ENCODE measurements at places on chromosomes 16 and 17.

- DNase-seq: no peak
Observed at GRCh38 chr17:27367121-27367981, 73.4 kb downstream of the WSB1 start.

- no peak for DNase-seq
Observed at GRCh38 chr17:4576729-4577322, 7.5 kb upstream of the SMTNL2 start.

- DNase-seq: no peak
Observed at GRCh38 chr17:74212209-74212912, 1.0 kb upstream of the TTYH2 start.

DNA sequence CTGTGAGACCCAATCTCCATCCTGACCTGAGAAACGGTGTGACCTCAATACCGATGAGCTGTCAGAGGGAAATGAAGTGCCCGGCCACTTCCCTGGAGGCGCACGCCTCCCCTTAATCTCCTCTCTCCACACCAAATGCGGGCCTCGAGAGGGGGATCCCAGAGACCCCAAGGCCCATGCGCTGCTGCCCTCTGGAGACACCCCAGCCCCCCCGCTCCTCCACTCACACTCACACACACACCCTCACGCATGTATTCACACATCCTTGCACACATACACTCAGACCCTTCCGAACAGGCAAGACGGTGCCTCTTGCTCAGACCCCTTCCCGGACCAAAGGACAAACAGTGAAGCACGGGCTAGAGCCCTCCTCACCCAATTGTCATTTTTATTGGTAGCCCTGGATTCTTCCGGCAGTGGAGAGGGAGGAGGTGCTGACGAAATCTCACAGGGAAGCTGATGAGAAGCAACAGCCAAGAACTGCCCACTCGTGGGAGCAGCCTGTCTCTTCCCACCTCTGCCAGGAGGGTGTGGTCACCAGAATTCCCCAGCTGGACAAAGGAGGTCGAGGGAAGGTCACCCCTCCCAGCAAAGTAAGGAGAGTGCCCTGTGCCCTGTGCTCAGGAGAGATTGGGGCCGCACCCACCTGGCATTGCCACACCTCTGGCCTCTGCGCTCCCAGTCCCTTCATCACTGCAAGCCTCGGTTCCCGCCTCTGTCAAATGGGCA lies 136.0 kb upstream of the TNRC6C start:
- no peak for DNase-seq

- DNase-seq: no peak
Observed at GRCh38 chr17:79473111-79473875, 137.6 kb downstream of the RBFOX3 start.

- no peak for DNase-seq
Observed at GRCh38 chr16:72921620-72922019, 126.3 kb downstream of the ZFHX3 start.

GRCh38 chr17:75755205-75755901 lies 9.6 kb downstream of the GALK1 start:
- DNase-seq: peak; percentile 86

DNA sequence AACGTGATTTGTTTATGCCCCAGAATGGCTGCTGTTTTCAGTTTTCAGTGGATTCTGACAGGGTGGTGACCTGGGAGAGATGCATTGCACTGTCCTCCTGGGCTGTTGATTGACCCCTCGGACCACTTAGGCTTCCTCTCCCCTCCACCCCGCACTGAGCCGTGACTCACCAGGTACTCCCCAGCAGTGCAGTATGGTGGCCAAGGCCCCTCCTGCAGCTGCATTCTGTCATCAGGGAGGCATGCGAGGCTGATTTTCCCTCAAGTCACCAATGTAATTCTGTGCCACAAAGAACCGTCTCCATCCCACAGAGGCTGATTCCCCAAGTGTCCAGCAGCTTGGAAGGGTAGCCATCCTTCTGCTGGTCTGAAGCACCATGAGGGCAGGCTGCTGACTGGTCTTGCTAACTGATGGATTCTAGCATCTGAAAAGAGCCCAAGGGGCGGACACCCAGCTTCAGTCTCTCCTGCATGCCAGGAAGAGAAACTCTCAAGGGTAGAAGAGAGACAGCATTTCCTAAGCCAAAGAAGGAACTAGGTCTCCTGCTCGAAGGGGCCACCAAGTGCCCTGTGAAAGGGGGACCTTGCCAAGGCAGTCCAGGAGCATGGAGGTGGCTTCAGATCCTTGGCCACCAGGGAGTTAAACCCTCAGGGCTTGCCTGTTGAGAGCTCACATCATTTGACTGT lies 148.1 kb downstream of the SOCS1 start:
- DNase-seq: no peak

GRCh38 chr16:90084215-90084950 lies 7.3 kb upstream of the PRDM7 start:
- DNase-seq: no peak

GRCh38 chr16:16014329-16015224 lies 65.2 kb downstream of the ABCC1 start:
- DNase-seq: peak; percentile 83

DNA sequence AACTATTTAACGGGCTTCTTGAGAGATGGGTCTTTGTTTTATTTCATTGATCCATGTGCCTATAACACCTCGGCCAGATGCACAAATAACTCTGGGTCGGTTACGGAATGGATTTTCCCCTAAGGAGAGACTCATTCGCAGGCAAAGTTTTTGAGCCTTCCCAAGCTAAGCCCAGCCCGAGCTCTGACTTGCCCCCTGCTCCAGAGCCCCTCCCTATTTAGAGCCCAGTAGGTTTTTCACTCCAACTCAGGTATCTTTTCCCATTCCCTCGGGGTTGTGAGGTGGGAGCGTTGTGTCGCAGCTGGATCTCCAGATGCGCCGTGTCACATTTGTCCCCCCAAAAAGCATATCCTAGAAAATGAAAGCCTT lies 812 bp upstream of the MYOCD start:
- no peak for DNase-seq
